Central memory CD8-positive, alpha-beta T cell (primary cell): ENCODE measurements at places on chromosomes 1 and 21.

DNA sequence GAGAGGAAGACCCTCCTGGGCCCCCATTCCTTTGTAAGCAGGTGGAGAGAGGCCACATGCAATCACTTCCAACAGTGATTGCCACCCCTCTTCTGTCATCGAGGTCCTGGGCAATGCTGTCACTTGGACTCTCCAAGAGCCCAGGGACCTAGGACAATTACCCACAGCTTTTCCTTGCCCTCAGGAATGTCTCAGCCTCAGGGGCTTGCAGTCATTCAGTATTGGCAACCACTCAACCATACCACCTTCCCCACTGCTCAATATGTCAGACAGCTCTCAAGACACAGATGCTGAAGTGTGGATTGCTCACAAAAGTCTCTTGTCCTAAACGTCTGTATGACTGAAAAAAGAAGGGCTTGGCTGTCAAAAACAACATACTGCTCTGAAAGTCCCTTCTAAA lies 87.8 kb downstream of the PTPN14 start:
- DNase-seq, result no peak

DNA sequence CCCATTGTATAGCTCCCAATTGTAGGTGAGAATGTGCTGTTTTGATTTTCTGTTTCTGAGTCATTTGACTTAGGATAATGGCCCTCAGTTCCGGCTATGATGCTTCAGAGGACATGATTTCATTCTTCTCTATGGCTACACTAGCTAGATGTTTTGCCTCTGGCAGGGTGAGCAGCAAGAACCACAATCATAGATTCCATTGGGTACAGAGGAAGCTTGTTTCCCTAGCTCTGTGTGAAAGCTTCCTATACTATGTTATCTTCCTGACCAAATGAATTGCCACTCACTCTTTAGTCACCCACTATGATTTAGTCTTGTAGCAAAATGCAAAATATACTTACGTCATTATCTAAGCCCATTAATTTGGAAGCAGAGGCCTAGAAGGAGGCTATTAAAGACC lies 616.3 kb downstream of the PLA2G4A start:
- DNase-seq, result no peak

GRCh38 chr1:245585252-245585959 lies 430.6 kb downstream of the KIF26B start:
- no peak for DNase-seq

- no peak for DNase-seq
These were observed 467.3 kb downstream of the SETD4 start for GRCh38 chr21:35593000-35593502.

GRCh38 chr1:78839704-78840277 lies 166.7 kb downstream of the ADGRL4 start:
- no peak for DNase-seq

- DNase-seq, result no peak
These were observed 11.9 kb downstream of the XPR1 start for GRCh38 chr1:180643693-180644092.

GRCh38 chr1:81435175-81435574 lies 365.6 kb upstream of the ADGRL2 start:
- DNase-seq, result no peak

DNA sequence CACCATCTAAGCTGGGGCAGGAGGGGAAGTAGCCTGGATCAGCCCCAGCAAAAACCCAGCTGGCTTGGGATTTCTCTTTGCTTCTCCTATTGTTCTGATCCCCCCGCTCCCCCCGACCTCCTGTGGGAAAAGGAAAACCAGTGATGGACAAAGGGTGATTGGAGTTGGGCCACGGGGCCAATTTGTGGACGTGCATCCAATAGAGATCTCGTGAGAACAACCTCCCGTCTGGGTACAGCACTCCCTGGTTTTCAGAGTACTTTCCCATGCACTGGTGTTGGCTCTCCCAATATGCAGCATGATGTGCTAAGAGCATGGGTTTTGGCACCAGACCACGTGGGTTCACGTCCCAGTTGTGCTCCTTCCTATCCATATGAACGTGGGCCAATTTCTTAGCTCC lies 9.0 kb downstream of the BLACAT1 start:
- no peak for DNase-seq

- no peak for DNase-seq
These were observed 978 bp downstream of the PRDM15 start for GRCh38 chr21:41877901-41878830.

DNA sequence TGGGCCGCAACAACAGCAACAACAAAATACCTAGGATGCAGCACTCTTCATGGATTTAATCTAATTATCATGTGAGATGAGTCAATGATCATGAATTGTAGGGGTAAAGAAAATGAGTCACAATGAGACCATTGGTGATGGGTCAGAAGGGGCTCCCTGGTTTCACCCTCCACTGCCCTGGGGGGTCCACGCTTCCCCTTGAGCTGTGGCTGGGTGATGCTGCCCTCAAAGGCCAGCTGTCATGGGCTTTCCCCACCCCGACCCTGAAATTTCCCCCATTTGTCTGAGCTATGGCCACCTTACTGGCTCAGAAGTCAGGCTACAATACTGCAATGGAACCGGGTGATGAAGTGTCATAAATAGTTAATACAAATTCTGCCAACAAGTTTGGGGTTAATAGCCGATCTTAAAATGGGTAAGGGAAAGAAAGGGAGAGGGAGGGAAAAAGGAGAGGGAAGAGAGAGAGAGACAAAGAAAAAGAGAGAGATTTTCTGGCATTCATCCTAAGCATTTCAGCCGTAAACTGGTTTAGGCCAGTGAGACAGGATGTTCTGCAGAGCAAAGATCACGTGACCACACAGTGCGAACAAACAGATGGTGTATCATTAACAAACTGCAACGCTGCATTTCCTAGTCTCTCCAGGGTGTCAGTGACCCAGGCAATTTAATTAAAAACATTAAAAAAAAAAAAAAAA lies 143.4 kb upstream of the ERRFI1 start:
- DNase-seq, result no peak

GRCh38 chr1:62054188-62054587 lies 140.5 kb upstream of the L1TD1 start:
- DNase-seq, result no peak

DNA sequence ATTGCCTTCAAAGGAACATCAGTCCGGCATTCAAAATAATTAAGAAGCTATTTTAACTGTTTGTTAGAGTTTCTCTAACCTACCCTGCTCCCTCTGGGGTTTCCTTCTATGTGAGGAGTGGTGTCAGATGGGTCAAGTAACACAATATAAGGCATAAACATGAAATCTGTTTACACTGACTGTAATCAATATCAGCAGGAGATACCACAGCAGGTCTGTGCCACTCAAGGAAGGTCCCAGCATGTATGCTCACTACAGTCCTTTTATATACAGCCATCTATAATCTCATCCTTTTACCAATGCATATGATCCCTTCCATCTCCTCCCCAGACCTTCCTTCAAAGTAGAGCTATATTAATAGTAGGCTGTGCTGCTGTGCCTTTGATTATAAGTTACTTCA lies 25.4 kb downstream of the EEIG2 start:
- DNase-seq, result no peak

GRCh38 chr1:158002022-158002630 lies 8.7 kb downstream of the KIRREL1 start:
- no peak for DNase-seq

DNA sequence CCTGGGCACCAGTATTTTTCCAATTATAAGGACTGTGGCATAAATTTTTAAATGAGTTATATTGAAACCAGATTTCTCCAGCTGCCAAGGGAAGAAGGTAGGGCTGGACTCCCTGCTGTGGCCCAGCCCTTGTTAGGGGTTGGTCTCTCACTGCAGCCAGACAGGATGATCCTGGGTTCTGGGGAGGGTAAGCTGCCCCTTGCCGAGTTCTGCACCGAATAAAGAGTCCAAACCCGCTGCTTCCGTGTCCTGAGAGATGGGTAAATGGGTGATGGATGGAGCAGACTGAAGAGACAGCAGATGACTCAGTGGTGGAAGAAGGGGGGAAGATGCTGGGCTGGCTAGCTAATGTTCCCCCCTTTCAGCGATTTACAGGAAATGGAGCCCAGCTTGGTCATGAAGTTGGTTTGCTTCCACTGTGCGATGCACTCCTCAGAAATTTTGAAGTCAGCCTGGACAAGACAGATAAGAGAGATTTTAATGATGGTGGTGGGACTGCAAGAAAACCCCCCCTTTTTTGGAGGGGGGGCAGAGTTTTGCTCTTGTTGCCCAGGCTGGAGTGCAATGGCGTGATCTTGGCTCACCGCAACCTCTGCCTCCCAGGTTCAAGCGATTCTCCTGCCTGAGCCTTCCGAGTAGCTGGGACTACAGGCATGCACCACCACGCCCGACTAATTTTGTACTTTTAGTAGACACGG lies 41.4 kb downstream of the YARS1 start:
- DNase-seq, result no peak

DNA sequence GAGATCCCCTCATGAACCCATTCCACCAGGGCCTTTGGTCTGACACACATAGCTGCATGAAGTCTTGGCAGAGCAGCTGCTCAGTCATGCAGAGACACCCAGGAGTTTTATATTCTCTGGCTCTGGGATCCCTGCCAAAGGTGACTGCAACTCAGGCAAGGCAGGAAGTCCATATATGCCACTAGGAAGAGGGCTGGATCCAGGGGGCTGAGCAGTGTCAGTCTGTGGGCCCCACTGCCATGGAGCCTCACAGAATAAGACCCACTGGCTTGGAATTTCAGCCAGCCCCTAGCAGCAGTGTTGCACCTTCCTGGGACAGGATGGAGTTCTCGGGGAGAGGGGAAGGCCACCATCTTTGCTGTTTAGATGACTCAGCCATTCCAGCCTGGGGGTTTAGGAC lies 199.7 kb downstream of the TBX15 start:
- no peak for DNase-seq

GRCh38 chr1:246108278-246108925 lies 398.7 kb downstream of the SMYD3 start:
- DNase-seq, result no peak

GRCh38 chr1:99964806-99965205 lies 5.0 kb upstream of the SLC35A3 start:
- DNase-seq, result no peak

DNA sequence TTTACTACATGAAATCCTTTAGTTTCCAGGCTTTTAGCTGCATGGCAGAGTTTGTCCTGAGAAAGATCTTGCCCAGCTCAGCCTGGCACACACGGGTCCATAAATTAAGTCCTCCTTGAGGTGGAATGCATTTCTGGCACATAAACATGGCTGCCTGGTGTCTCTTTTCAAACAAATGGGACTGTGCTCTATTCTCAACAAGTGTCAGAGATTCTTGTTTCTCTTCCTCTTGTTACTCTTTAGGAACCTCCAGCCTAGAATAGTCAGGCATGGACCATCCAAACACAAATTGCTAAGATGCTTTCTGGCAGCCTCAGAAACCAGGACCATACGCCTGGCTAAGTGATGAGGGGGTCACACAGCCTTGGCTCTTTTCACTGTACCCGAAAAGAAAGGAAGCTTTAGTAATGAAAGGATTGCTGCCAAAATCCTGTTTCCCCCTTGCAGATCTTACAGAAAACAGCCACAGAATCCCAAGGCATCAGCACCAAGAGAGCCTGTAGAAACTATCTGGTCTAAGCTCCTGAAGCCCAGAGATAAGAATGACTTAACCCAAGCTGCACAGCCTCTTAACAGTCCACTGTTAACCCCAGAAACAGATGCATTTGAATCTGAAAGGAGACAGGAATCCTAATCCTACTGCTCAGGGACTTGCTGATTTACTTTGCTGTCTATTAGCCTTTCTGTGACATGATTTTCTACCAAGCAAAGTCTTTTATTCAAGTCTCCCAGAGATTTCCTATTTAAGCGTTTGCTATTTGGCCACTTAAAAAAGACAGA lies 31.9 kb upstream of the NRDC start:
- no peak for DNase-seq

- no peak for DNase-seq
These were observed 8.3 kb upstream of the TNFRSF1B start for GRCh38 chr1:12158357-12159092.

GRCh38 chr1:158115126-158115525 lies 65.6 kb upstream of the CD1D start:
- DNase-seq, result no peak

GRCh38 chr1:61184040-61184713 lies 101.8 kb downstream of the NFIA start:
- no peak for DNase-seq

DNA sequence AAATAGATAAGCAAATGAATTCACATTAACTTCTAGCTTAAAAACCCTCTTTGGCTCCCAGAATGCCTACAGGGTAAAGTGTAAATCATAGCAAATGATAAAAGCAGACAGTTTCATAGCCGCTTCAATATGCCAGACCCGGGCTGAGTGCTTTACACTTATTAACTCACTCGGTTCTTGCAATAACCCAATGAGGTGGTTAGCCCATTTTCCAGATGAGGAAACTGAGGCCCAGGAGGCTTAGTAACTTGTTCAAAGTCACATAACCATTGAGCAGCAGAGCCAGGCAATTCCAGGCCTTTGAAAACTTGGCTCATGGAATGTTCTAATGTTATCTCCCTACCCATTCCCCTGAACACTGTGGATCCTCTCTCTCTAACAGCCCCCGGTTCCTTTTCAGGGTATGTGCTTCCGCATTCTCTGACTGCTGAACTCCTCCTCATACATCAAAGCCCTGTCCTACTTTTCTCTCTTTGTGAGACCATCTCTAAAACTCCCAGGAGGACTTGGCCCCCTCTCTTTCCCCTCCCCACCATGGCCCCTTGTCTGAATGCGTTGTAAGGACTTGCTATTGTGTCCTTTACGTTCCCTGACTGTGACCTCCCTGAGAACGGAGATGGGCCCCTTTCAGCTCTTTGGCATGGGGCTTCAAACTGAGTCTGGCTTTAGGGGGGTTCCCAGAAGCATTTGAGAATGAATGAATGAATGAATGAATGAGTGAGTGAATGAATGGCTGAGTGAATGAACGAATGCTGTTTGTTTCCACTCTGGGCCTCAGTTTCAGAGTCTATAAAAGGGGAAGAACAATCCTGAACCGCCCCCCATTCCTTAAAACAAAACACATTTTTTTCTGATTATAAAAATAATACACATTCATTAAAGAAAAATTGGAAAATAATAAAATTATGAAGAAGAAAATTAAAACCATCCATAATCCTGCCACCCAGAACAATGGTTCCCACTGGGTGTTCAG lies 15.6 kb upstream of the RUNX3 start:
- no peak for DNase-seq

- no peak for DNase-seq
These were observed 3.5 kb downstream of the WLS start for GRCh38 chr1:68228851-68229250.

- DNase-seq, result no peak
These were observed 17.1 kb upstream of the OBSCN start for GRCh38 chr1:228190778-228191177.

GRCh38 chr1:85128316-85128715 lies 72.5 kb downstream of the SYDE2 start:
- DNase-seq, result no peak

DNA sequence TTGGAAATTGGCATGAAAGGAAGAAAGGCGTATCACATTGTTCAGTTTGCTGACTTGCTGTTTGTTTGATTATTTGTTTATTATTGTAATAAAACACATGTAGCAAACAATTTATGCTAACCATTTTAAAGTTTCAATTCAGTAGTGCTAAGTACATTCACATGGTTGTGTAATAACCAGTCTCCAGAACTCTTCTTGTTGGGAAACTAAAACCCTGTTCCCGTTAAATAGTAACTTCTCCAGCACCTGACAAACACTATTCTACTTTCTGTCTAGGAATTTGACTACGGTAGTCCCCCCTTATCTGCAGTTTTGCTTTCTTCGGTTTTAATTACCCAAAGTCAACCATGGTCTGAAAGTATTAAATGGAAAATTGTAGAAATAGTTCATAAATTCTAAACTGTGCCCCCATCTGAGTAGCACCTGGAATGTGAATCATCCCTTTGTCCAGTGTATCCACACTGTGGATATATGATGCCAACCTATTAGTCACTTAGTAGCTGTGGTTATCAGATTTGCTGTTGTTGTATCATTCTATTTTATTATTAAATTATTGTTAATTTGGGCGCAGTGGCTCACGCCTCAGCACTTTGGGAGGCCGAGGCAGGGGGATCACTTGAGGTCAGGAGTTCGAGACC lies 5.5 kb downstream of the MORC3 start:
- DNase-seq, result no peak
